Chondrocyte (in vitro differentiated cells): ENCODE measurements at places on chromosomes 1 and 21. TPM values are rescaled to one million over a fixed set of nuclear protein-coding genes. Genes with fewer than 3 reads are reported as not detected.

SLC2A5 gene
- 0.27 to 0.73 TPM (median 0.41 TPM) in 3 replicates for total RNA-seq

ACTA1 gene
- total RNA-seq: 0.27 to 3.6 TPM (median 3.5 TPM) in 3 replicates

FHL3 gene
- 57.9 to 72.6 TPM (median 58.9 TPM) in 3 replicates for total RNA-seq

PPT1 gene
- total RNA-seq: 48.3 to 79.0 TPM (median 48.6 TPM) in 3 replicates

ZNF648 gene
- not detected in 3 replicates for total RNA-seq

PLA2G2F gene
- not detected in 3 replicates for total RNA-seq
